ENCODE measurements at places on chromosomes 5 and 9. TPM values are rescaled to one million over a fixed set of nuclear protein-coding genes. Genes with fewer than 3 reads are reported as not detected.
A peak's percentile ranks its signal among the peaks of the same experiment; 100 is the strongest.

GRCh38 chr5:149257131-149257530, 14.5 kb upstream of the AFAP1L1 start:
- no peak for DNase-seq

DNA sequence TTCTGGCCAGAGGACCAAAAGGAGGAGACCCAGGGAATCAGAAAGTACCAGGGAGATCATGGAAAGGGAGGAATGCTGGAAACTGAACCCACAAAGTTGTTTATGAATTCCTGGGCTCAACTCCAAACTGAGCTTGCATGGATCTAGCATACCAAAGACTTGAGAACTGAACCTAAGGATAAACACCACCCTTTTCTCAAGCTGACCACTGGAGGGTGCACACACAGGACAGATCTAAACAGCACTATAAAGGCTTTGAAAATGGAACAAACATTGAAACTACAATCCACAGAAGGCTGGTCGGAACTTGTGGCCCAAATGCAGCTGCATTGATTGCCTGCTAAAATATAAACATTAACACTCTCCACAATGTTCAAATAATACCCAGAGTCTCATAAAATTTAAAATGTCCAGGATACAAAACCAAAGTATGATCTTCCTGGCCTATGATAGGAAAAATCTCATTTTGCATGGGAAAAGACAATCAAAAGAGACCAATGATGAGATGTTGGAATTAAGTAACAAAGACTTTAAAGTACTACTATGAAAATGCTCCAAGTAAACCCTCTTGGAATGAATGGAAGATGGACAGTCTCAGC, 15.6 kb upstream of the IRF1 start:
- DNase-seq = peak; percentile 97

DNA sequence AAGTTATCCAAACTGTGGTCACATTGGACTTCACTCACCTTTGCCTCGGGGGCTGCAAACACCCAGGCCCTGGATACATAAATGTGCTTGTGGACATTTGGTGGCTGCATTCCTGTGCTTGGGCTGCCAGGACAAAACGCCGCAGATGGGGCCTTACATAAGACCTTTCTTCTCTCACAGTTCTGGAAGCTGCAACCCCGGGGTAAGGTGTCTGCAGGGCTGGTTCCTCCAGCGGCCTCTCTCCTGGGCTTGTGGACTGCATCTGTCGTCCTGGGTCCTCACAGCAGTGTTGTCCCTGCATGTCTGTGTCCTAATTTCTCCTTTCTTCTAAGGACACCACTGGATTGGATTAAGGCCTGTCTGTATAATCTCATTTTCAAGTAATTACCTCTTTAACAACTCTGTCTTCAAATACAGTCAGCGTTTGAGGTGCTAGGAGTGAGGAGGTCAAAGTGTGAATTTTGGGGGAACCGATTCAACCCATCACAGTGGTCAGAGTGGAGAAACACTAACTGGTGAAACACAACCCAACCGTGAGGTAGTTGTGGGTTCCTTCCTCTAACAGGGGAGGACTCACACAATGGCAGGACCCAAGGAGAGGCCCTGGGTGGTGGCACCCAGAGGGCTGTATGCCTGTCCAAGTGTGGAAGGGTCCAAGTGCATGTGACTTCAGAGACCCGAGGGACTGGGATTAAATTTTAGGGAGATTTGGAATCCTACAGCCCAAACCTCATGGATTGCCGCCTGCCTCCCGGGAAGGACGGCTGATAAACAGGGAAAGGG, 415.6 kb downstream of the IRX2 start:
- no peak for DNase-seq

- no peak for DNase-seq
Measured at GRCh38 chr5:172848419-172848818, 14.4 kb downstream of the ERGIC1 start.

- no peak for DNase-seq
Measured at GRCh38 chr9:137302449-137303150, 529 bp upstream of the NRARP start.

The SMIM3 gene
- 47.6 TPM for total RNA-seq

All from H4 (cell line).